HepG2 (cell line): ENCODE measurements at places on chromosomes 1 and 21.

DNA sequence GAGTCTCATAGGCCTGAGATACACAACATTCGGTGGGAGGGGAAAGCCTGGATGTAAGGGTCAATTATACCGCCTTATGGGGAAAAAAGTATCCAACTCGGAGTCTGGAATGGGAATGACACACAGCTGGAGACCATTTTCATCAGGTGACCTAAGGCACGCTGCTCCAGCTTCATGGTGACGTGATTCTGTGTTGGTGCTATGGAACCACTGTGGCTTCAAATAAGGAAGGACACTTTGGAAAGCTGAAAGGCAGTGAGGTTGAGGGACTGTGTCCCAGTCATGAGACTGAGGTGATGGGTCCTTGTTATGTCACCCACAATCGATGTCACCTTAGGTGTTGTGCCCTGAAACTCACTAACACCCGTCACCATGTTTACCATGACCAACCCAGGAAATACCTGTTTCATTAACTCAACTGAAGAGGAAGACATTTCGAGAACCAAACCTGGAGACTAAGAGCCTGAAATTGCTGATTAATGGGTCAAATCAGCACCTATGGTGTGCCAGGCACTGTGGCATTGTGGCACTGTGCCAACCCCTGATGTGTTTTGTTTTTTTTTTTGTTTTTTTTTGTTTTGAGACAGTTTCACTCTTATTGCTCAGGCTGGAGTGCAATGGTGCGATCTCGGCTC, 54.5 kb downstream of the IRF2BP2 start:
- DNase-seq = no peak

- DNase-seq = no peak
Measured at GRCh38 chr1:164518692-164519332, 40.2 kb upstream of the PBX1 start.

DNA sequence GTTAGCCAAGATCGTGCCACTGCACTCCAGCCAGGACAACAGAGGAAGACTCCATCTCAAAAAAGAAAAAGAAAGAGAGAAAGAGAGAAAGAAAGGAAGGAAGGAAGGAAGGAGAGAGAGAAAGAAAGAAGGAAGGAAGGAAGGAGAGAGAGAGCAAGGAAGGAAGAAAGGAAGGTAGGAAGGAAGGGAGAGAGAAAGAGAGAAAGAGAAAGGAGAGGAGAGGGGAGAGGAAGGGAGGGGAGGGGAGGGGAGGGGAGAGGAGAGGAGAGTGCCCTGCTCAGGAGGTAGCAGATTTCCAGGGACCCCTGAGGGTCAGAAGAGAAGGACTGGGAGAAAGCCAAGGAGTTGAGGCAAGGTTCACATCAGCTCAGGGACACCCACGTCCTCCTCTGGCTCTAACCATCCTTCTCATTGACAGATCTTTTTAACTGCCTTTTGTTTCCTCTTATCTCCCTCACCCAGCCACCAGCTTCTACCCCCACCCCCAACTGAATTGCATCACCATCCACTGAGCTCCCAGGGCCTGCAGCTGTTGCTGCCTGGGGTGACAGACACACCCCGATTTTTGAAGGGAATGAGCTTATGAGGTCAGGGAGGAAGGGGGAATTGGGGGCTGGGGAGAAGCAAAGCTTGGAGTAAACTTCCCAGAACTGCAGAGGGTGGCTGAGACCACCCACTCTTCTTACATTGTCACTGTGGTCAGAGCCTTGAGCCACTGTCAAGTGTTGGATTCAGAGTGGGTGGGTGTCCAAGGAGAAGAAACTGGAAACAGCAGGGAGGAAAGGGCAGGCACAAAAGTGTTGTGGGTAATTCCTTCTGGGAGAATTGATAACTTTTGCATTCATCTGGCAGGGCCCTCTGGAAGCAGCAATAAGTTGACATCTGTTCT, 91.6 kb downstream of the GLUL start:
- DNase-seq = peak; percentile 78

DNA sequence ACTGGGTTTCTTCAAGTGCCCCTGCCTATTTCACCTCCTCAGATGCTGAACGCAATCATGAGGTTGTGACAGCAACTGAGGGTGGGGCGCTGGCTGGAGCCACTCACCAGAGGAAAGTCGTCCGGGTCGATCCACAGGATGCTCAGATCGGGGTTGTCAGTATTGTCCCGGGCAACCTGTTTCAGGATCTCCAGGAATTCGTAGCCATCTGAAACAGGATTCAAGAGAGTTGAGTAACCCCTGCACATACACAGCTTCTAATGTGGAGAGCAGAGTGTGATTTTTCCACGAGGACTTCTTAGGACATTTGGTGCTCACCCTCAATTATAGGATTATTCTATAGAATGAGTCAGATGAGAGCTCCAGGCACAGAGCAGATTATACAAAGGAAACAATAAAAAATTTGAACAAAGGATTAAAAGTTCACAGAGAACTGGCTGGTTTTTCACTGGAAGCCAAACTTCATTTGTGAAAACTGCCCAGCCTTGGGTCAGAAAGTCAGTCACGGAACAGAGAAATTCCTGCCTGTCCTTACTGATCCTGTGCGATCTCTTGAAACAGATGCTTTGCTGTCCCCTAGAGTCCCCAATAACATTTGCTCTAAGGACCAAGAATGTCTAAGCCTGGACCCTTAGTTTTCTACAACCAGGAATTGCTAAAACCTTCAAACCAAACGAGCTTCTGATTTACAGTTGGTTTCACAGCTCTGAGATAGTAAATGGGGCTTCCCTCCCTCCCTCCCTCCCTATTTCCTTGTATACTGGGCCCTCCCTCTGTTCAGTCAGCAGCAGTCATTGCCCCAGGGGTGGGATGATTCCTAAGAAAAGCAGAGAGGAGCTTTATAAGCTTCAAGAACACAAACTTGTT, 63.2 kb downstream of the CASQ2 start:
- no peak for DNase-seq

GRCh38 chr1:225449774-225450173, 21.9 kb upstream of the LBR start:
- no peak for DNase-seq

- no peak for DNase-seq
Measured at GRCh38 chr1:112325504-112325903, 70.5 kb upstream of the CTTNBP2NL start.
